Choroid plexus epithelial cell (primary cell): ENCODE measurements at places on chromosomes 13 and 19.

DNA sequence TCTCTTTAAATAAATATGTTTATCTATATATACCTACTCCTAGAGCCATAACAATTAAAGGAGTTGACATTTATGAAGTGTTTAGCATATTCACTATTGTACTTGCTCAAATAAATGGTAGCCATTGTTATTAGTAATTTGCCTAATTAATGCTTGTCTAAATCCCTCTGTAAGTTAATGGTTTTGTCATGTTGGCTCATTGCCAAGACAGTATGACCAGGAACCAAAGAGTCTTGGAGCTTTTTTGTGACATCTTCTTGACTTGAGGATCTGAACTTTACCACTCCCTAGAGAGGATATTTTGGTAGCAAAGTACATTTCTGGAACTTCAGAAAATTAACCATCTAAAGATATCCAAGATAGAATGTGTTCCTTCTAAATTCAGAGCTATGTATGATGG is 15.5 kb downstream of the FRY start:
- no peak for DNase-seq

GRCh38 chr13:45156565-45157361 is 36.5 kb downstream of the GTF2F2 start:
- no peak for DNase-seq

- no peak for DNase-seq
These were observed 11.3 kb downstream of the HNRNPM start for GRCh38 chr19:8456064-8456463.

DNA sequence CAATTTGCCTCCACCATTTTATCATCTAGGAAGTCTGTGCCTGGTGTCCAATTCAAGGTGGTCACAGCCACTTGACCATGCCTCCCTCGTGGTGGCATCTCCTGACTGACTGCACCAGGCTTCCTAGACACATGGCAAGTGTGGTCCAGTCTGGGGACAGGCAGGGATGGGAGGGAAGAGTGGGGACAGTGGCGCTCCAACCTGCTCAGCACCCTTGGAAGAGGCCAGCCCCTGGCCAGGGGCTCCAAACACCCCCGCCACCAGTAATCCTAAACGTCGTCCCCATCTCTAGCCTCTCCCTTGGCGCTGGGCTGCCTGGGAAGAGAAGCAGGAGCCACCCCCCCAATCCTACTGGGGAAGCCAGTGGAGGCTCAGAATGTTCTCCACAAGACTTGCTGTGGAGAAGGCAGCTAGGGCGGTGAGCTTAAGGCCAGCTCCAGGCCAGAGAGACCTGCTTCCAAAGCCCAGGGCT is 2.7 kb downstream of the RPL36 start:
- no peak for DNase-seq

DNA sequence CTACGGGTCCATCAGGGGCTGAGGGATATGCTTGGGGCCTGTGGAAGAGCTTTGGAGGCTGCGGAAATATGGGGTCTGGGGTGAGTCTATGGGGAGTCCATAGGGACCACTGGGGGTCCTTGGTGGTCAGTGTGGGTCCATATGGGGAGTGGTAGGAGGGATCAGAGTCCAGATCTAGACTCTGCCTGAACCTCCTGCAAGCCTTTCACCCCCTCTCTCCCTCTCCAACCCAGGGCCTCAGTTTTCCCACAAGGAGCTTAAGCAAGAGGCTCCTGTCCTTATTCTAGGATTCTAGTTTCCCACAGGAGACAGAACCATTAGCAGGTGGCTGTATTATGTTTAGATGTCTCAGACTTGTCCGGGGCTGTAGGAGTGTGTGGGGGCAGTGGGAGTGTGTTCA is 161.9 kb upstream of the TSHZ3 start:
- no peak for DNase-seq

DNA sequence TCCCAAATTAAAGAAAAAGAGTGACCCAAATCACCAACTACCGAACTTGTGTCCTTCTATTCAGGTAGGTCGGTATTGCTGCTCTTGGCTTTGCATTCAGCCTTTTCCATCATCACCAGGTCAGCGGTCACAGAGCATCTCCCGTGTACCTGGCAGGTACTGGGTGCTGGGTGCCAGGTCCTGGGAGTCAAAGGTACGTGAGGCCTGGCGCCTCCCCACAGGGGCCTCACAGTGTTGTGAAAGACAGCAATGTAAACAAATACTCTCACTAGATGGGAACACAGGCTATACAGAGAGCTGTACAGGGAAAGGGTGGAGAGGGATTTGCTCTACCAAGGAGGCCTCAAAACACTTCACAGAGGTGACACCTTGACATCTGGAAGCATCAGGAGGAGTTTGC is 86.7 kb downstream of the ZIC5 start:
- no peak for DNase-seq
